ENCODE measurements at places on chromosomes 12 and 14. TPM values are rescaled to one million over a fixed set of nuclear protein-coding genes. Genes with fewer than 3 reads are reported as not detected.

- DNase-seq = no peak
Observed at GRCh38 chr12:55720894-55721444, 776 bp downstream of the RDH5 start.

DNA sequence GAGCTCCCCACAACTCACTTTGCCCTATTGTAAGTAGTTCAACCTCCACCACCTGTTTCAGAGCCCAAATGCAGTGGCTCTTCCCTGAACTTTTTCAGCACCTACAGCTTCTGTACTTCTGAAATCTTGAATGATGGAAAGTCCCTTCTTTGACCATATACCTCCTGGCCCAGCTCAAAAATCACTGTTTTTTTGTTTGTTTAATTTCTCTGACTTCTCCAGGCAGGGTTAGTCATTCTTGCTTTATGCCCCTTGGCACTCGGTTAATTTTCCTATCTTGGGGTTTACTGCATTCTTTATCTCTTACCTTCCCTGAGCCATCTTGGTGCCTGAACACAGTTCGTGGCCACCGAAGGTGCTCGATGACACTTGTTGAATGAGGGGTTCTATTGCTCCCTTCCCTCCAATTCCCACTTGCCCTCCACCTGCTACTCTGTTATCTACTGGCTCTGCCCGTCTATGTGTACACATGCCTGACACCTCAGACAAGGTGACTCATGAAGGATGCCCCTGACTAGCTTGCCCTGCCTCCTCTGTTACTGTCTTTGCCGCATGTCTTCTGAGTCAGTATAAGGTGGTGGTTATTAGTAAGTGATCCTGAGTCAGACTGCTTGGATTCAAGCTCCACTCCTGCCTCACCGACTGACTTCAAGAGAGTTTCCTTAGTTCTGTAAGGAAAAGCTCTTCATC lies 4.4 kb downstream of the AMHR2 start:
- DNase-seq = no peak

DNA sequence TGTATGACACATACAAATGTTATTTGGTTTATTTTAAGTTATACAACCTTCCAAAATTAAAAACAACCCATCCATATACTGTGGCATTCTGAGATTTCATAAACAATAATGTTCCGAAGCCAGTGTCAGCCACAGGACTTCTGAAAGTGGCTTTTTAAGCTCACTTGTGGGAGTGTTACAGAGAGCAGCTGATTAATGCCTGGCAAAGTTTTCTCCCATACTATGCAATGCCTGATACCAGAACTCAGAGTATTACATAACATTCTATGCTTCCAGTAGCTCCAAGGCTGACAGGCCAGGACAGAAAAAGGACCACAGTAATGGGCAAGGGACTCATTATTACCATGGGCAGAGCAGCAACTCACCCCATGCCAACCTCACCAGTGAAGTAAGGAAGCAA lies 29.3 kb downstream of the NELL2 start:
- DNase-seq = no peak

GRCh38 chr12:67633024-67633610 lies 15.4 kb upstream of the DYRK2 start:
- no peak for DNase-seq

DNA sequence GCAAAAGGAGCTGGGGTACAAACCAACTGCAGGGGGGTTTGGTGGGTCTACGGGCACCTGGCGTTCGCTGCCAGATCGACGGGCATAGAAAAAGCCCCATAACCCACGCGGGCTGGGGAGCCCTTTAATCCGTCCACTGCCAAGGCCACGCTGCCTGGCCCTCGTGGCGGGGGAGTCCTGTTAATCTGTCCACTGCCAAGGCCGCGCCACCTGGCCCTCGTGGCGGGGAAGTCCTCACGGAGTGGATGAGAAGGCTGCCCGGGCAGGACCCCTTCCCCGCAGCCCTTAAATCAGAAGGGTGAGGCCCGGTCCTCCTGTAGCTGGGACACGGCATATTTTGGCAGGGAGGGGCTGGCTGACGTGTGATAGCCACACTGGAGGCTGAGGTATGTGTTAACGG lies 86.1 kb downstream of the NOC4L start:
- DNase-seq = no peak

- DNase-seq = no peak
Observed at GRCh38 chr14:95033682-95034632, 123.4 kb downstream of the DICER1 start.

GRCh38 chr14:58954901-58955861 lies 233.3 kb upstream of the DAAM1 start:
- DNase-seq = no peak

DNA sequence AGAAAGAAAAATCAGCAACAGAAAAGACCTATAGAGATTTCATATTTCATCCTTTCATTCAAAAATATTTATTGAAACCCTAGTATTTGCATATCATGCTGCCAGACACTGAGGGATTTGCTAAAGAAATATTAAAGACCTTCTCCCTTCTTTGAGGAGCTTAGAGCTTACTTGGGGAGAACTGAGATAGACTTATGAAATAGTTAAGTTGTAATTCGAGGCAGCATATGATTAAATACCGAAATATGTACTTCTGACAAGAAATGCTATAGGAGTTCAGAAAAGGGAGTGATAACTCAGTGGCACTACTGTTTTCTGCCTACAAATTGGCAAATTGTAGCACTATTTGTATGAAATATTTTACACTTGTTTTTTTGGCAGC lies 59.1 kb downstream of the PLXNC1 start:
- no peak for DNase-seq

DNA sequence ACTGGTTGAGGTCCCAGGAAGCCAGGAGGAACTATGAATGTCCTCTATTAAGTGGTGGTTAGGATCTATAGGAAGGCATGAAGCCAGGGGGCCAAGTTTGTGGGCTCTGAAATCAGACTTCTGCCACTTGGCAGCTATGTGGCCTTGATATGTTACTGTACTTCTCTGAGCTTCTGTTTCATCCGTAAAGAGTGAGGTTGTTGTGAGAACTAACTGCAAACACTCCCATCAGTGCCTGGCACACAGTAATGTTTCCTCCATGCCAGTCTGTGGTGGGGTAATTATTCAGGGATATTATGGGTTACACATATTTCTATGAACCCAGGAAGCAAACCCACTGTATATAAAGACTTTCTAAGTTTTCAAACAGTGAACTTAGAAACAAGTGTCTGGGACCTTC lies 57.4 kb downstream of the PLXNC1 start:
- no peak for DNase-seq

- no peak for DNase-seq
Observed at GRCh38 chr14:71005076-71005475, 97.8 kb downstream of the PCNX1 start.

- no peak for DNase-seq
Observed at GRCh38 chr12:92365836-92366235, 220.2 kb upstream of the BTG1 start.

DNA sequence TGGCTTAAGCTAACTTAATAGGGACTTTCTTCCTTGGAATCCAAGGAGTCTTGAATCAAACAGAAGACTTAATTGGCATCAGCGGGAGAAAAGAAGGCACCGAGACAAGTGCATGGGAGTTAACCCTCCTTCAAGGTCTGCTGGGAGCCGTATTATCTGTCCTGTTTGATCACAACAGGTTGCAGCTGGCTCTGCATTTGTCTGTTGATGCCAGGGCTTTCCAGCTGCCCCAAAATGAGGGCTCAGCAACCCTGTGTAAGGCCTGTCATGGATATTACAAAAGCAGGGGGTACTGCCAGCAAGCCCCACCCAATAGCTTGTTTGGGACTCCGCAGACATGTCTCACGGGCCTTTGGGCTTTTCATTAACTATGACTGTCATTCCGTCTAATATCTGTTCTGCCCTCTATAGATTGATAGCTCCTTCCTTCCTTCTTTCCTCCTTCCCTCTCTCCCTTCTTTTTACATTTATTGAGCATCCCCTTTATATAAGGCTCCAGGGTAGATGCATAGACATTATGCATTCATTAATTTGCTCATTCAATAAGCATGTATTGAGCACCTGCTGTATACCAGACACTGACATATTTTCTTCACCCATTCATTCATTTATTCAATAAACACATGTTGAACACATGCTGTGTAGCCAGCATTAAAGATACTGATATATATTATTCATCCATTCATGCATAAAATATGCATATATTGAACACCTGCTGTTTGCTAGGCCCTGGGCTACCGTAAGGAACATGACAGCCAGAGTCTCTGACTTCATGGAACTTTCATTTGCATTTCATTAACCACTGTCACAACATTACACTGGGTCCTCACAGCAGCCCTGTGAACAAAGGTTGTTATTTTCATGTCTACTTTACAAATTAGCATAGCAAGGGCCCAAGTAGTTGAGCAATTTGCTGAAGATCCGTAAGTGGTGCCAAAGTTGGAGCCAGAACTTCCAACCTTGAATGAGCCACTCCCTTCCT lies 56.2 kb downstream of the SVOP start:
- DNase-seq = no peak

GRCh38 chr12:39070775-39071174 lies 165.4 kb upstream of the CPNE8 start:
- DNase-seq = no peak

DNA sequence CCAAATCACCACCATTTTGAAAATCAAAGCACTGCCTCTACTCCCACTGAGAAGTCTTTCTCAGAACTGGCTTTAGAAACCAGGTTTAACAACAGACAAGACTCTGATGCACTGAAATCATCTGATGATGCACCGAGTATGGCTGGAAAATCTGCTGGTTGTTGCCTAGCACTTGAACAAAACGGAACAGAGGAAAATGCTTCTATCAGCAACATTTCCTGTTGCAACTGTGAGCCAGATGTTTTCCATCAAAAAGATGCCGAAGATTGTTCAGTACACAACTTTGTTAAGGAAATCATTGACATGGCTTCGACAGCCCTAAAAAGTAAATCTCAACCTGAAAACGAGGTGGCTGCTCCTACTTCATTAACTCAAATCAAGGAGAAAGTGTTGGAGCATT lies 115.0 kb upstream of the NPAS3 start:
- DNase-seq = no peak

DNA sequence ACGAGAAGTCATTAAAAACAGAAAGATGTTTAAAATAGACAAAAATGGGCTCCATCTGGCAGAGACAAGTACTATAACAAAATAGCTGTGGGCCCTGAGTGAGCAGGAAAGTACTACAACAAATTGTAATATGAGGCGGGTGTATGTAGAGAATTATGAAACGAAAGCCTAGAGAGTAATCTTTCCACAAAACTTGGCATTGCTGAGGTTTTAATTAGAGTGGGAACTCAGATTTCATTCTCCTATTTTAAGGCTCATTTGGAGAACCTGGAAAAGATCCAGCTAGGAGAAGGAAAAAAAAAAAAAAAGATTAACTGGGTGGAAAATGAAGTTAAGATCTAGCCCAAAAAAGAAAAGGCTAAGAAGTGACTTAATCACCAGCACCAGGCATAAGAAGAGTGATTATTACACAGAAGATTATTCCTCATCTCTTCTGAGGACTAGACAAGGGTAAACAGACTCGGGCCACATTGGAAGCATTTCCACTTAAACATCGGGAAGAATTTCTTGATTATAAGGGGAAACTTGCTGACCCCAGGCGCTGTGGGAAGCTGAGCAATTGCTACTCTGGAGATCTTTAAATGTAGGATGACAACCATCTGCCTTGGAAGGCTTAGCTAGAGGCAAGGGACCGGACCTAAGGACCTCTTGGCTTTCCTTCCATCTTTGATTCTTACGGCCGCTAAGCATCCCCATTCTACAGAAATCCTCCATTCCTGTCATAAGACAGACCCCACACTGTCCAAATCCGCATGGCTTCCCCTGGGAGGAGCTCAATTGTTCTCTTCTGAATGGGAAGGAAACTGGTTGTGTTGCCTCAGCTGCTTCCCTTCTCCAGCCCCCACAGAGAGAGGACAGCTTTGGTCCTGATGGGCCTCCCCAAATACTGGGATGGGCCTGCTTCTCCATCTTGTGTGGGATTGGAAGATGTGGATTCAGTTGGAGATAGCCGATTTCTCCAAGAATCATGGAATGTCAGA lies 40.6 kb downstream of the IGF1 start:
- DNase-seq = no peak

DNA sequence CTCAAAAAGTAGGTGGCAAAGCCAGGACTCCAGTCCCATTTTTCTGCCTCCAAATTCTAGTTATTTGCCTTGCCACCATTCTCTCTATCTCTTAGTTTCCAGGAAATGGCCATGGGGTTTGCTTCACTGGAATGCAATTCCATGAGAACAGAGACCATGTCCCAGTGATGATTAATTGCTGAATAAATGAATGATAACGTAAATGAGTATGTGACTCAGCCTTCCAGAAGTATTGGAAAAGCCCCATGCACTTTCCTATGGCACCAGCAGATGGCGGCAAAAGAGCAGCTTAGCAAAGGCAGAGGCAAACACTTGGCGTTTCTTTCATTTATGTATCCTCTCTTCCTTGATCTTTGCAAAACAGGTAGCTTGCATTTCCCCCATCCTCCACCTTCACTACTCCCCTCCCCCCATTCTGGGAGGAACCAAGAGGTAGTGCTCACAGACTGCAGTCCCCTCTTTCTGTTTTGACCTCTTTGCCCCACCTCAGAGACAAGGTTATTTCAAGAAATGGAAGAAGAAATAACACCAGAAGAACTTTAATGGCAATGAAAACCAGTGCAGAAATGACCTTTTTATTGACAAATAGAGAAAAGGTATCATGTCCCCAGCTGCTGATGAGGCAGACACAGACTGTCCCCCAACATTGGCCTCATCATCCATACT lies 21.3 kb downstream of the TBX3 start:
- DNase-seq = peak; percentile 85

DNA sequence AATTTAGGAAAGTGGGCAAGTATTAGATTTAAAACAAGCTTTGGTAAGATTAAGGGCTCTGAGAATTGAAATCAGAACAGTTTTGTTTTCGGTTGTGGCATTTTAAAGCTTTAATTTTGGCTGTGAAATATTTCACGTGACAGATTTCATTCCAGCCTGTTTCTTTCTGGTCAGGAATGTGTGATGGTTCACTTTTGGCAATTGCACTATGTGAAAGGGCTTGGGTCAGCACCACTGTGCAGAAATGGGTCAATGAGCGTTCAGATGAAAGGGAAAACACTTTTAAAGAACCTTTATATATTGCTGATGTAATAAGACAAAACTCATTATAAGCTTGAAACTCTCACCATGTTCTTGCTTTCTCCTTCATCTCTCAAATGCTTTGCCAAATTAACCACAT lies 17.1 kb downstream of the NUBPL start:
- no peak for DNase-seq

DNA sequence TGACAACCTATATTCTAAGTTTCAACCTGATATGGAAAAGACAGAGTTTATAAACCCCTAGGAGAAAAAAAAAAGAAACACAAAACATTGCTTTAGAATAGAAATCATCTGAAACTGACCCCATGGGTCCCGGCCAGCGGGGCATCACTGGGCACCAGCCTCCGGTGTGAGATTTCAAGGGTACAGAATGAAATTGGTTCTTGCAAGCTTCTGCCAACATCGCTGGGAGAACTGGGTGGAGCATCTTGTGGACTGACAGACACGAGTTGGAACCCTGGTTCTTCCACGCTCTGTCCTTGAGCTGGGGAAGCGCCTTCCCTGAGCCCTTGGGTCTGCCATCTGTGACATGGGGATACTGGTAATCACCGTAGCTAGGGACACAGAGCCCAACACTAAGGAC lies 173.6 kb downstream of the PHETA1 start:
- no peak for DNase-seq

Gene TUBA1A
- total RNA-seq = 145 TPM

Gene EFS
- total RNA-seq = 15.8 TPM

Gene AKAP3
- 3.6 TPM for total RNA-seq

Gene PRR4
- 2.5 TPM for total RNA-seq

Gene FNTB
- 16.7 TPM for total RNA-seq

Gene PLCZ1
- total RNA-seq = not detected

Gene SERPINA6
- total RNA-seq = not detected

Gene SAMD4A
- 36.3 TPM for total RNA-seq

Gene DDIT3
- 37.8 TPM for total RNA-seq

Gene ALX1
- not detected for total RNA-seq
